Nucleus accumbens (tissue), 56 donors: ENCODE measurements at places on chromosomes 11 and 22.
A peak's percentile ranks its signal among the peaks of the same experiment; 100 is the strongest.

DNA sequence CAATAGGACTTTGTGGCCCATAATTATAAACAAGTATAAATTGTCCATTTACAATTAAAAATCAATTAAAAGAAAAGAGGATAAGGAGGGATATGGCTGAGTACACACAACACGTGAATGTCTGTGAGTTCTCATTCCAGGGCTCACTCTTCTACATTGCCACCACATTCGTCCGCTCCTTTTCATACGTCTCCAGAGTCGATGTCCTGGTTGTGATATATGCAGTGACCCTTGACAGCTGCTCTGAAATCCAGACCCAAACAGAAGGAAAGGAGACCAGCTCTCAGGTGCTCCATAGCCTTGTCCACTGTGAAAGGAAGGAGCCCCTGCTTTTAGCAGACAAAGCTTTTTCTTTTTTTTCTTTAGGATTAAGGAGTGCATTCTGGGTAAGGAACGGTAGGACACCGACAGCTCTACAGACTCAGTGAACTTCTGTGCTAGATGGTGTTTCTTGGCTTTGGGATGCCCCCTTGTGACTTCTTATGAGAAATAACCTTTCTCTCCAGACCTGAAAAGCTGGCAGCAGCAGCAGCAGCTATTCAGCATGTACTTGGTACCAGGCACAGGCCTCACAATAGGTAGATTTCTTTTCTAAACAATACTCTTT lies 19.7 kb upstream of the DNAJB13 start:
- peak; percentile 68 for DNase-seq

DNA sequence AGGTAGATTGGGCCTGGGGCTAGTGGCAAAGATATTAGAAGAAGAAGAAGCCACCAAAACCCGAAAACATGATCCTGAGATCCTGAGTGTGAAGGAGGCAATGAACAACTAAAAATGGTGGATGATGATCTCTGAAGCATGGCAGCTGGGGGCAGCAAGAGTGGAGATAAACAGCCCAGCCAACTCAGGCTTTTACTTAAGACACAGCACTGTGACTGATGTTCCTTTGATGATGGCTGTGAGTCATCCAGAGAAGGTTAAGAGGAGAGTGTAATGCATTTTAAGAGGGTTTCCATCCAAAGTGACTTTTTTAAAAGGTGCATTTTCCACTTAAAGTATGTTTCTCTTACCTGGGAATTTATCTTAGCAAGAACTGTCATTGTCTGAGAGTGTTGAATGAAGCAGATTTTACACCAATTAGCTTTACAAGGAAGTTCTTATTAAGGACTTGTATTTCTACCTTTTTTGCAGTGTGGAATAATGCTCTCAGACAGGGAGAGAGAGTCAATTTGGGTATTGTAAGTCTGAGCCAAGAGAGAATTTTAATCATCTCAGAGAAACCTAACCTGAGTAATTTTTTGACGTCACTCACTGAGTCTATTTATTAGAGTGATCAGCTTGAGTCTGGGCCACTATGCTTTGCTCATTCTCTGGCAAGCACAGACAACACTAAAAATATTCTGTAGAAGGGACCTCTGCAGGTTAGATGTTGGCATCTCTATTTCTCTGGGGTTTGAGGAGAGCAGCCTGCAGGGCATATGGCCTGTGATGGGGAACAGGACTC lies 14.1 kb upstream of the CALCB start:
- no peak for DNase-seq

- no peak for DNase-seq
Measured at GRCh38 chr22:36532466-36532865, 3.5 kb upstream of the EIF3D start.

DNA sequence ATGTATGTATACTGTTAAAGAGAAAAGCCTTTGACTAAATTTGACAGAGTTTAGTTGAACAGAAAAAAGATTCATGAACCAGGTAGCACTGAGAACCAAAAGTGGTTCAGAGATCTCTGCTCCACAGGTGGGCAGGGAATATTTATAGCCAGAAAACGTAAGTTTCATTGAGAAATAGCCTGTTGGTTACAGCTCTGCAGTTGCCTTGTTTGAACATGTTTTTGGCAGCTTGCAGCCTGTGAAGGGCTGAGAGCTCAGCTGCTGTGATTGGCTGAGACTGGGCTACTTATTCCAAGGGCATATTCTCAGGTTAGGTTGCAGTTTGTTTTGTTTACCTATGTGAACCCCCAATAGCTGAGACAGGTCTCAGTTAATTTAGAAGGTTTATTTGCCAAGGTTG lies 13.5 kb upstream of the ZNF74 start:
- DNase-seq = no peak

DNA sequence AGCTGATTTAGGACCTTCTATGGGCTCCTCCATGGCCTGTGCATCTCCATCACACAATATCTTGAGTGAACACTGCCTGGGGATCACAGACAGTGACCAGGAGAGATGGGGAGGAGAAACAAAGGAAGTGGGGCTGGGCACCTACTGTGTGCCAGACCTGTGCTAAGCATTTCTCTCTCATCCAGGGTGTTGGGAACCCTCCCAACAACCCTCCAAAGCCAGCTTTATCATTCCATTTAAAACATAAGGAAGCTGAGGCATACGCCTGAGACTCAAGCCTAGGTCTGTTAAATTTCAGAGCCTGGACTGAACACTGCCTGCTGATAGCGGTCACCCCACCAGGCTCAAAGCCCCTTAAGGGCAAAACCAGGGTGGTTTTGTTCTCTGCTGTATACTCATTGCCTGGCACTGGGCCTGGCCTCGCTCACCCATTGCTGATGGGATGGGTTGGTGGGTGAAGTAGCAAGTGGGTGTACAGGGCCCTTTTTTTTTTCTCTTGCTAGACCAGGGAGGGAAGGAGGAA lies 130.1 kb downstream of the MN1 start:
- no peak for DNase-seq

GRCh38 chr11:101438126-101438525 lies 145.7 kb downstream of the TRPC6 start:
- no peak for DNase-seq

DNA sequence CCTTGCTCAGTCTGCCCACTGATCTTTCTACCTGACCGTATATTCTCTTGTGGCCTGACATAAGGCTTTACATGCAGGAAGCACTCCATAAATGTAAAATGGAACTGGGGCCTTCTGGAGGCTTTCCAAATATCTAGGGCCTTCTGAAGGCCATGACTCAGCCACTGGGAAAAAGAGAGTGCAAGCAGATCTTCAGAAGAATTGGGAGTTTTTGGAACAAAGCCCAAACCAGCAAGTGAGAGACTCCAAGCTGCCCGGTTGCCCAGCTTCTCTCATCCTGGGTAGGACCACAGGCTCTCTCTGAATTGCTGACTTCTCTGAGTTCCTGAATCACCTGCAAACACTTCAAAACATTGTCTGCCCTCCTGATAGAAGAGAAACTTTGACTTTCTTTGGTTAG lies 107.9 kb upstream of the BMAL1 start:
- no peak for DNase-seq
